HFFc6 (cell line): ENCODE measurements at places on chromosomes 13 and 19. TPM values are rescaled to one million over a fixed set of nuclear protein-coding genes. Genes with fewer than 3 reads are reported as not detected.
A peak's percentile ranks its signal among the peaks of the same experiment; 100 is the strongest.

DNA sequence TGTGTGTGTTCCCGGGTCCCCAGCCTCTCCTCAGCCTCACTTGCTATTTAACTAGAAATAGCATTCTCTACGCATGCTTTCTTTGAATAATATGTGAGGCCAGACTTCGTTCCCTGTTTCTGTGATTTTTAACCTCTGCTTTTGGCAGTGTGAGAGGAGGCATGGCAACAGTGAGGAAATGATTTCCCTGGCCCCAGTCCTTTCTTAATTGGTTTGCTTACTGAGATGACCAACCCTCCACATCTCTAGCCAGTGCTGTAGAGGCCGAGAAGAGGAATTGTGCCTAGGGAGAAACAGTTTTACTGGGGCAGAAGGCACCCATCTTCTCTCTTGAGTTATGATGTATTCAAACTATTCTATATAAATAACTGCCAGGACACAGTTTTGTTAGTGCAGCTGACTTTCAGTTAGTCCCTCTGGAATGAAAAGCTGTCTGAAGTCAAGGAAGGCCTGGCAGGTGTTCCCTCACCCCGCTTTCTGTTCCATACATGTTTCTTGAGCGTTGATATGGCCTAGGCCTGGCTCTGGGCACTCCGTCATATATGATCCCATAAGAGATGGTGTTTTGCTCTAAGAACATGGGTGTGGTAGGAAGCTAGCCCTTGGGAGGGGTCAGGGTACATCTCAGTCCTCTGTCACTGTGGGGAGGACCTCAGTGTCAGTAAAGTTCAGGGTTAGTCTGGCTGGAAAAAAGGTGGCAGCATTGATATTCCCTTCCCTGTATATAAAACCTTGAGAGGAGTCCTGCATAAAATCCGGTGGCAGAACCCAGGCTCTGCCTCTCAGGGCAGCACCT lies 73.7 kb upstream of the NPAS1 start:
- no peak for DNase-seq

DNA sequence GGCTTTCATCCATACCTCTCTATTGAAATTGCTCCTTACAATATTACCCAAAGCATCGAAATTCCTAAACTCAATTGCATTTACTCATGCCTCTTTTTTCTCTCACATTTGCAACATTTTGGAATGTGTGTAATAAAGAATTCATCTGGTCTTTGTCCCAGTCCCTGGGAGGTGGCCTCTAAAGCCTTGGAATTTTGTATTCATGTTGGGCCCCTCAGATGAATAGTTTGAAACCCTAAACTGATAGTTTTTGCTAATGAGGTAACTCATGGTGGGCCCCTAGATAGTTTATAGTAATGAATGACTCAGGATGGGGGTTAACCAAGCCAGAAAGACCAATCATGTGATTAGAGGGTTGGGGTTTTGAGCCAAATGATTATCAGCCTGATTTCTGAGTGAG lies 490.4 kb downstream of the DIAPH3 start:
- DNase-seq: no peak

DNA sequence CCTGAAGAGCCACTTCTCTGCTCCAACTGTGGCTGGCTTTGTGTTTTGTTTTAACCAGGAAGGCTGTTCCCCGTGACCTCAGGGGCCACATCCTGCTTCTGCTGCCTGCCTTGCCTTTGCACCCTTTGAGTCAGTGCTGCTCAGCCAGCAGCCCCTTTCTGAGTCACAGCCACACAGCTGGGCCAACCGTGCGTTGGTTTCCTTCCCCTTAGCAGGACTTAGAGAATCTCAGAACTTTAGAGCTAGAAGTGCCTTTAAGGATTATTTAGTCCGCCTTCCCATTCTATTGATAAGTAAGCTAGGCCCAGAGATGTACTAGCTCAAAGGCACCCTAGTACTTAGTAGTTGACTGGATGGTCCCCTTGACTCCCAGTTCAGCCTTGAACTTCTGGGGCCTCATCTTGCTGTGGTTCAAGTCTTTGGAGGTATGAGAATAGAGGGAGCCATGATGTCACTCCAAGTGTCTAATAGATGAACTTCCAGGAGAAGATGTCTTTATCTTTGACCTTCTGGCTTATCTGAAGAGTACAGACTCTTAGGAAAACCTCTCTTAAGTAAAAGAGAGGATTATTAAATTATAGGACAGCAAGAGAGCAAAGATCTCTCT lies 8.0 kb downstream of the RGCC start:
- DNase-seq: peak; percentile 55

- DNase-seq: no peak
These were observed 59.0 kb upstream of the ZNF726 start for GRCh38 chr19:23855676-23856075.

DNA sequence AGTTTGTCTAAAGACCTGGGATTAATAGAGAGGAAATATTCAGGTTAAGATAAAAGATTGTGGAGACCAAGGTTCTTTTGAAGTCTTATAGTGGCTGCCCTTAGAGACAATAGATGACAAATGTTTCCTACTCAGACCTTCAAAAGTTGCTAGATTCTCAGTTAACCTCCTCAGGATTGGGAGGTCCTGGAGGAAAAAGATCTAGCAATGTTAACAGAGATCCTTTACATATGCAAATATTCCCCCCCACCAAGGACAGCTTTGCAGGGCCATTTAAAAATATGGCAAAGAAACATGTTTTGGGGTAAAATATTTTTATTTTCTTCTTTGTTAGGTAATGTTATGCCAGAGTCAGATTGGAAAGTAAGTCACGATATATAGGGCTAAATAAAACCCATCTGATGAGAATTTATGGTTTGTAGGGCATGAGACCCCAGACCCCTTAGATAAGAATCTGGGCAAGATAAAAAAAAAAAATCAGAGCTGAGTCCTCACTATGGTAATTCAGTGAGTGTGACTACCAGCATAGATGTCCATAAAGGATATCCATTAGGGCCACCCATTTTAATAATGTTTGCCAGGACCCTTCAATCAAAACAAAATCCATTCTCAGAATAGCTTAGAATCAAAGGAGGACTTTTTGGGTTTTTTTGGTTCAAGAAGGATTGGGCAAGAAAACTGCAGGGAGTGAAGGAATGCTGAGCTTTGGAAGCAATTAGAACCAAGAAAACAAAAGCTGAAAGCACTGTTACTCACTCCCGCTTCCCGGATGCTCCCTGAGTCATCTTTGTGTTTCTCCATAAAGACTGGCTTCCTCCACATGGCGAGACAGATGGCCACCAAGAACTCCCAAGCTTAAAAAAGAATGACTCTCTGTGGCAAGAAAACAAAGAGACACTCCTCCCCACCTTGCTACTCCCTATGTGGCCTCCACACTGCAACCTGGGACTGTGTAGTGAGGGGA lies 28.2 kb downstream of the VSTM1 start:
- DNase-seq: peak; percentile 84

DNA sequence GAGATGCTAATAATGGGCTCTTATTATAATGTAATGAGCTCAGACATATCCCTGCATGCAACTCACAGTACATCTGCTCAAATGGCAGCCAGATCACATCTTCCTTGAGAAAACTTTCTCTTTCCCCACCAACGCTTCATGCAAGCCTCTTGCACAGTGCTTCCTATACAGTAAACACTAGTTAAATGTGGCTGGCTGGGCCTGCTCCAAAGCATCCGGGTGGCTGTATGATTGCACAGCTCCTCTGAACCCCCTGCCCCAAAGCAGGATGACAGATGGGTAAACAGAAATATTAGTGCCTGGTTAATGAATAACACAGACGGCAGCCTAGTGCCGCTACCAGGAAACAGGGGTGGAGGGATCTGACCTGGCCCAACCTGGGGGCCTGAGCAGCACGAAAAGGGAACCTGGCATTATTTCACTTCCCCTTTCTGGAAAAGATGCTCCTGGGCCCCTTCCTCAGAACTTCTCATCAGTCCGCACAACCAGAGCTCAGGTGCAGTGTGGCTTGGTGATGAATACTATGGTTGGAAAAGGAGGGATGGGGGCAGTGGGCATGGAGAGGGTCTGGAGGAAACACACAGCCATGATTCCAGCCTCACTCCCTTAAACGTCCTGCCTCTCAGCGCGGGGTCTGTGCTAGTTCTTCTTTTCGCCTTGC lies 10.8 kb downstream of the FFAR2 start:
- DNase-seq: no peak

DNA sequence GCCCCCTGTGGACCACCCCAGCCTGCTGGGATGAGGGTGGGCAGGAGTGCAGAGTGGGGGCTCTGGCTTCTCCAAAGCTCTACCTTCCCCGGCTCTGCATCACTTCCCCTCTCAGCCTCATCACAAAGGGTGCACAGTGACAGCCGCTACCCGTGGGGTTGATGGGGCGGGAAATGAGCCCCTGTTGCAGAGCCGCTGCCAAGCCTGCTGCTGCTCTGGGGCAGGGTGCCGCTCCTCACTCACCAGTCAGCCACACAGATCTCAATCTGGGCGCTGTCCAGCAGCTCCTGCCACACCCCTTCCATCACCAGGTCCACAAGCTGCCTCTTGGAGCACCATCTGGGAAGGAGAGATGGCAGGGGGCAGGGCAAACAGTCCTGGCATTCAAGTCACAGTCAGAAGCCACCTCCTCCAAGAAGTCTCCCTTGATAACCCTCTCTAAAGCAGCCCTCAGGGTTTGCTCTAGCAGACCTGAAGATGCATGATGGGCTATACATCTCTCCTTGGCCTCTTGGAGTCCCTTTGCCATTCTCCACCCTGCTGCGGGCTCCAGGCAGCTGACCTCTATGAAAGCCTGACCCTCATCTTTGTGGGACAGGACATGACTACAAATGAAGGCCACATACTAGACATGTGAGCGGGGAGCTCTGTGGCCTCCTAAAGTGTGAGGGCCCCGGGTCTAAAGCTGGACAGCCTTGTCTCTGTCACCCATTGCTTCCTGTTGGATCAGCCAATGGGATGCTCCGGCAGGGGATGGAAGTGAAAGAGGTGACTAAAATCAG lies 15.7 kb downstream of the MRPS12 start:
- no peak for DNase-seq

- DNase-seq: no peak
These were observed 129.1 kb downstream of the URI1 start for GRCh38 chr19:30070968-30071632.

DNA sequence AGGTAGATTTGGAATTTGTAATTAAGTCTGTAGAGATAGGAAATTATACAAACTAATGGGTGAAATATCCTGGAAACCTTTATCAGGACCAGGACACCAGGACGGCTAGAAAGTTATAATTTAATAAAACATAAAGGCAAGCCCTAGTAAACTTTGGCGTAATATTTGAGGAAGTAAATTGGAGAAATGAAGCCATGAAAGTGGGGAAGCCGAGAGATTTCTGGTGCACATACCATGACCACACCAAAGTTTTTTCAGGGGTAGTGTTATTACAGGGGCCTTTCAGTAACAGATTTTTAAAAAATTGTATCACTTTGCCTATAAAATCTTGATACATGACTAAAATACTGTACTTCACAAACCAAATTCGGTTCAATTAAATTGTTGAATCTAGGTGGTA lies 54.7 kb upstream of the URAD start:
- no peak for DNase-seq

GRCh38 chr19:866769-867300 lies 7.4 kb downstream of the CFD start:
- DNase-seq: no peak

GRCh38 chr19:44608391-44608821 lies 5.0 kb upstream of the IGSF23 start:
- DNase-seq: no peak

GRCh38 chr13:21427741-21428140 lies 31.4 kb downstream of the ZDHHC20 start:
- no peak for DNase-seq

GRCh38 chr19:48258350-48258749 lies 2.6 kb upstream of the CARD8 start:
- no peak for DNase-seq

DNA sequence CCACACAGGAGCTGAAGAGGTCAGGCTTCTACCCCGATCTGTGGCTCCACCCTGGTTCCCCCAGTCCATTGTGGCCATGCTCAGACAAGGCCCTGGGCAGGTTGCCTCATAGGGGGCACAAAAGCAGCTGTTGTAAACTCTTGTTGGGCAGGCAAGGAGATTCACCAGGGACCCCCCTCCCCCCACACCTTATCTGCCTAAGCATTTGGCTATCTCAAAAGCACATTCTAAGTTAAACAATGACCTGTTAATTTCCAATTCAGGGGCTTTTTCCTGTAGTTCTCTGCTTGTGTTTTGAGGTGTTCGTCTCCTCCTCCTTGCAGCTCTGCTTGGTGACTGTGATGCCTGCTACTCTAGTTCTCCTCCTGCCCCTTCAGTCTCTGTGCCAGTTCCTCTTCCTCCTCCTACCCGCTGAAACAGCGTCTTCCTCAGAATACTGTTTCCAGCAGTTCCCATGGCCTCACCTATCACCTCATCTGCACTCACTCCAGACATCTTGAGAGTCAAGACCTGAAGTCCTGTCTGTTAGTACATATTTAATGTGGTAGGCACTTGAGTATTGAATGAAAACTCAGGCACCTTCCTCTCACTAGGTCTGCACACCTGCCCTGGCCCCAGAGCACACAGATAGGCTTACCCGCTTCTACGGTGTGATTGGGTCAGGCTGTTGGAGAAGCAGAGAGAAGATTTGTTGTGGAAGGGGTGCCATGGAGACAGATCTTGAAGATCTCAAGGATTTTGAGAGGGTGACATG lies 31.7 kb downstream of the SPATA13 start:
- no peak for DNase-seq

DNA sequence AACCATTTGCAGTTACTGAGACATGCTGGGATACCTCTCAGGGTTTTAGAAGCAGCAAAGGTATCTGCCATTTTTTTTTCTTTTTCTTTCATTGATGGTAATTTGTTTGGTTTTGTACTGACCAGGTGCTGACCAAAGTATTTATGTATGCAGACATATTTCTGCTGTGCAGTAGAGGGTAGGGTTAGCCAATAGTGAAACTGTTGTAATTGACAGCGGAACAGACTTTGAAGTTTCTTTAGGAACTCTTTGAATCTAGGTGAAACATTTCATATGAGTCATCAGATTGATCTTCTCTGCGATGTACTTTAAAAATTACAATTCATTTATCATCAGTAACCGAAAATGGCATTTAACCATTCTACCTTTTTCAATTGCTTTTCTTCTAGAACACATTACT lies 63.0 kb downstream of the ITGBL1 start:
- no peak for DNase-seq

GRCh38 chr13:71828117-71828516 lies 38.9 kb downstream of the DACH1 start:
- DNase-seq: no peak

- DNase-seq: no peak
These were observed 236.1 kb downstream of the RGCC start for GRCh38 chr13:41693434-41693833.

- no peak for DNase-seq
These were observed 87.3 kb downstream of the ERCC5 start for GRCh38 chr13:102933122-102933521.

GRCh38 chr13:95075506-95075905 lies 225.7 kb downstream of the ABCC4 start:
- DNase-seq: no peak

GRCh38 chr13:94192431-94192975 lies 287.0 kb downstream of the DCT start:
- peak; percentile 19 for DNase-seq

Gene A1BG
- 24.0 to 37.7 TPM (median 34.4 TPM) in 3 replicates for total RNA-seq

Gene OPA3
- total RNA-seq: 12.6 to 13.3 TPM (median 13.2 TPM) in 3 replicates

Gene TEX26
- not detected in 3 replicates for total RNA-seq

Gene ZNF443
- 1.1 and 1.3 TPM in 2 replicates for total RNA-seq

Gene KCNN1
- not detected in 3 replicates for total RNA-seq

Gene PCDH20
- total RNA-seq: not detected in 3 replicates

Gene IFI30
- 6.1 to 12.3 TPM (median 9.3 TPM) in 3 replicates for total RNA-seq

Gene NMRK2
- not detected in 2 replicates for total RNA-seq

Gene RFPL4AL1
- total RNA-seq: not detected in 3 replicates

Gene HIF3A
- 0.29 to 1.9 TPM (median 0.35 TPM) in 3 replicates for total RNA-seq

Gene CEACAM6
- not detected in 3 replicates for total RNA-seq

Gene CD33
- total RNA-seq: not detected in 3 replicates
